ENCODE measurements at places on chromosomes 6 and 20.

DNA sequence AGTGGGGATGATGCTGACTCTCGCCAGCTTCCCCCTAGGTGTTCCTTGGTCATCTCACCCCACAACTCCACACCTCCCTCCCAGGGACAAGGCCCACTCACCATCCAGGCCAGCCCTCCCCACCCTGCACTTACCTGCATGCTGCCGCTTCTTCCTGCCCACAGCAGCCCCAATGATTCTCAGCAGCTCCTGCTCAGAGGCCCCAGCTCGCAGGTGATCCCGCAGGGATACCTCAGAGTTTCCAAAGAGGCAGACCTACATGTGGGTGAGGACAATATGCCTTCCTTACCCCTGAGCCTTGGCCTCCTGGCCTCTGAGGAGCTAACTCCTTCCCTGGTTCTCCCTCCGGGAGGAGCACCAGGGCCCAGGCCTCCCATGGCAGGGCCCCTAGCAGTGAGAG is 24.6 kb downstream of the MOCS1 start:
- DNase-seq: no peak

DNA sequence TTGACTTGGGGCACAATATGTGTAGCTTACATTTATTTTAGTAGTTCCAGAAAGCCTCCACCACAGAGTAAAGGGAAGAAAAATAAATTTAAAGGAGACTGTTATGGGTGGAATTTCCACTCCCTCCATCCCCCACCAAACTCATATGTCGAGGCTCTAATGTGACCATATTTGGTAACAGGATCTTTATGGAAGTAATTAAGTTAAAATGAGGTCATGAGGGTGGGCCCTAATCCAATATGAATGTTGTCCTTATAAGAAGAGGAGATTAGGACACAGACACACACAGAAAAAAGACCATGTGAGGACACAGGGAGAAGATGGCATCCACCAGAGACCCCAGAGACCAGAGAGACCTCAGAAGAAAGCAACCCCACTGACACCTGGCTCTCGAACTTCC is 189.7 kb downstream of the EDN1 start:
- DNase-seq: no peak

- peak; percentile 77 for DNase-seq
These were observed 56.5 kb upstream of the SIRPA start for GRCh38 chr20:1838556-1839279.

- no peak for DNase-seq
These were observed 234.1 kb upstream of the ZFP64 start for GRCh38 chr20:52425701-52426100.

GRCh38 chr6:168407842-168408241 is 33.1 kb upstream of the SMOC2 start:
- no peak for DNase-seq

DNA sequence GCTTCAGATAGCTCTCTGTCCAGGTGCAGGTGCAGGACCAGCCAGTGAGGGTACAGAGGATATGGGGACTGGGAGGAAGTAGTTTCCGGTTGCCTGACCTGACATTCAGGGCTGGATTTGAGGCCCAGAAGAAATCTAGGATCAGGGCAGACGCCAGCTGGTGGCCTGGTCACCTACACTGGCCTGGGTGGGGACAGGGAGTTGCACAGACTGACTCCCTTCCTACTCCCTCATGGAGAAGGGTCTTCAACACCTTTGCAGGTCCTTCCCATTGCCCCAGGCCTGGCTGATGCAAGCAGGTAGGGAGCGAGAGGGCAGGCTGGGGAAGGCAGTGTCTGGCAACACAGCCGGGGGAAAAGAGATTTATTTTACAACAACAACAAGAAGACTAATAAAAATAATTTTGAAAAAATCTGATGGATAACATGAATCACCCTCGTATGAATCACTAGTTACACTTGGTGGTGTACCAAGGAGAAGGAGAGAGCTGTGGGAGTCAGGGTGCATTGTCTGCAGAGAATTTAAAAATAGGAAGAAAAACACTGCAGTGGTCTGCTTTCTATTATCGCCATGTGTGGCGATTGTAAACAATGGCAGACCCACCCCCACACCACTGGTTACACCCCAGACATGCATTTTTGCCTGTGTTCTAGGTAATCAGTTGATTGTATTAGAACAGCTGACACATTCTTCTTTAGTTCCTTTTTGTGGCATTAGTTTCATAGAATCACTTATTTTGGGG is 62.3 kb upstream of the SNX9 start:
- no peak for DNase-seq

GRCh38 chr6:74439123-74439811 is 743.3 kb downstream of the CD109 start:
- no peak for DNase-seq

DNA sequence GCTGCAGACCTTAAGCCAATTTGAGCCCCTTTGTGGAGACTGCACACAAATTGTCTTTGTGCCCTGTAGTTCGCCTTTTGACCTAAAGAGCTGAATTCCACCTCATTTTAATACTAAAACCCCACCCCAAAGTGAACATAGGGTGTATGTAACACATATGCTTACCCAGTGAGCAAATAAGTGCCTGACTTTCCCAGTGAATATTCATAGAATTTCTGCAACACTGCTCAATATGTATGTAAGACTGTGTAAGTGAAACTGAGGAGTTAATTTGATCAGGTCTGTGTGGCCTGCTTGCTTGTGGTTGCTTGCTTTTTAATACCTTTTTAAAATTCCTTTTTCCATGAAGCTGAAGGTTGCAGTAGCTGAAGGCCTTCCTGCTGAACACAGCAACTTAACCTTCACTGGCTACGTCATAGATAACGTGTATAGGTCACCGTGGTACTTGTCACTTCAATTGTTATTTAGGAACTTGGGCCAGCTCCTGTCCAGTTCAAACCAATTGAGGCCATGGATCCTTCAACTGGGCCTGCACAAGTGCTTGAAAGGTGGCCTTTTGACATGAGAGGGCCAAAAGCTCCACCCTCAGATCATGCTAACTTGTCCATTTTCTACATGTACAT is 131.7 kb upstream of the BTBD3 start:
- DNase-seq: no peak

DNA sequence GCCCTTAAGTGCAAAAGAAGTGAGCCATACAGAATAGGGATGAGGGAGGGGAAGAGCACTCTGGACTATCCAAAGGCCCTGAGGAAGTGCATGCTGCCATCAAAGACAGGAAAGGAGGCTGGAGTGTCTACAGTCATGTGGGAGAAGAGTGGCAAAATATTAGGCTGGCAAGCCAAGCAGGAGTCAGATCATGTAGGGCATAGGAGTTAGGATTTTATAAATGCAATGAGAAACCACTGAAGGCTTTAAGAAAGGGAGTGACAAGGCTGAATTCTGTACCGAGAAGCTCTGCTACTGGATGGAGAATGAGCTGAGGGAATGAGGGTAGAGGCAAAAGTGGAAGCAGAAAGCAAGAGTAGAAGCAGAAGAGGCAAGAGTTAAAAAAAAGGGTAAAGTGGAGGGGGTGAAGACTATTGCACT is 2.3 kb downstream of the ZSCAN31 start:
- no peak for DNase-seq

DNA sequence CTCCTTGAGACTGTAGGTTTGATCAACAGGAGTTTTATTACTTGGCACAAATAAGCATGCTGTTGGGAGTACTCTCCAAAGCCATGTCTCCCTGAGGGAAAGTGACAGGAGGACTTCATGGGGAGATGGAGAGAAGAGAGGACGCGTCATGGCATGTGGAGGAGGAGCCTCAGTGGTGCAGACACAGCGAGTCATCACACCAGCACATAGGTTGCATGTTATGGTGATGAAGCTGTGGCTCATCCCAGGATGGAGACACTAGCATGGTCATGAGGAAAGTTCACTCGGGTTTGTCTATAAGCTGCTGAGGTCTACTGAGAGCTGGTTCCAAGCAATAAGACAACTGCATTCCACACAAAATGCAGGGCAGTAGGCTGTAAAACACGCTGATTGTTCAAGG is 13.2 kb upstream of the SSTR4 start:
- no peak for DNase-seq

DNA sequence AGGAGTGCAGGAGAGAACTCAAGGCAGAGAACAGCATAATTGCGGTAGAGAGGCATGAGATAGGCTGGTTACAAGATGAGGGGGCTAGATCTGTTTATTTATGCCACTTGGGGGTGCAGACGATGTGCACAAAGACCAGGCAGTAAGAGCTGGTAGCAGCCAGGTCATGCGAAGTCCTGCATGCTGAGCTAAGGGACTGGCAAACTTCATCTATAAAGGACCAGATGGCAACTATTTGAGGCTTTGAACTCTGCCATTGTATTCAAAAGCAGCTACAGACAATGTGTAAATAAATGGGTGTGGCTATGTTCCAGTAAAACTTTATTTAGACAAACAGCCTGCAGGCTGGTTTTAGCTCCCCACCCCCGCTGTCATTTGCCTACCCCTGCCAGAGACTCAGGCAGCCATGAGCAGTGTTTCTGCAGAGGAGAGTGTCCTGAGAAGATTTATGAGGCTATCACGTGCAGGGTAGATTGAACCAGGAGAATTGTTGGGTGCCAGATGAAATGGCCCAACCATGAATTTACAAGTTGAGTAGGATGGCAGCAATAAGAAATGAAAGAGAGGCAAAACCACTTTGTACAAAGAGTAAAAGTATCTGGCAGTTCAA is 253.4 kb upstream of the MOCS1 start:
- DNase-seq: no peak

DNA sequence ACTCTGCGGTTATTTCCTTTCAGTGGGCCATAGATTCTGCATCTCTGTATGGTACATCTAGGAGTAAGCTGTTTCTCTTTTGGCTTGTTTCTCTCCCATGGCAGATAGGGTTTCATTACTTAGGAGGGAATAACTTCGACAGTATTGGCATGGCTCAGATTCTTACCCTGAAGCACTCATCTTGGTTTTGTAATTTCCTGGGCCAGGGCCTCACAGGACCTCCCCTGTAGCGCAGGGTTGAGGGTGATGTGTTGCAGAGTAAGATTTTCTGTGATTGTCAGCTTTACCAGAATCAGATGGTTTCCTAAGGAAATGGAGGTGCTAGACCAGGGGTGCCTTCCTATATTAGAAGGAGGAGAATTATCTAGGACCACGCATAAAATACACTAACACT is 78.3 kb downstream of the STXBP5 start:
- DNase-seq: no peak

DNA sequence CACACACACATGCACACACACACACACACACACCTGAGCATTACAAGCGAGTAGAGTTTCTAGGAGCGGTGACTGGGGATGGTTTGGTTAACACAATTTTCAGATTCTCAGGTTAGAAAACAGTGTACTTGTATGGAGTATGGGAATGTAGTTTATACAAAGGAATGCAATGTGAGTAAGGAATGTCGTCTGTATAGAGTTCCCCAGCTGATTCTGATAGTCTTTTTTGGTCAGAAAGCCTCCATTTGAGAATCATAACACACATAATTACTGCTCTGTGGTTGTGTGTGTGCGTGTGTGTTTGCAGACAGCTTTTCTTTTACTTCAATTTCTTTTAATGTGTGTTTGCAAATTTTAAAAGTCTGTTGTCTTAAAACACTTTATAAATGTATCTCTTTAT is 93.2 kb downstream of the MYO6 start:
- no peak for DNase-seq

DNA sequence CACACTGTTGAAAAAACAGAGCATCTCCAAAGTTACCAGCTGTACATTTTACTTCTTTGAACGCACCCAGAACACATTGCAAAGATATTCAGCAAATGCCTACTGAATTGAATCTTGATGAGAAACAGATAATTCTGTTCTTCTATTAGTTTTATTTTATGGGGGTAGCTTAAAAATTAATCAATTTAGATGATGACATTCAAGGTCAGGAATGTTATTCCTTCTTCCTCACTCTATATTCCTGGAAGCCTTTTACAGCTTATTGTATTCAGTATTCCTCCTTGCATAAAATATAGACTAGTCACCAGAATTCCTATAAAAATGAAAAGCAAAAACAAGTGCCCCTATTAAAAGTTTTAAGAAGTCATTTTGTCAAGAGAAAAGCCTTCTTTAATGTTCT is 21.4 kb upstream of the GMDS start:
- DNase-seq: no peak

- no peak for DNase-seq
These were observed 58.1 kb downstream of the RAB44 start for GRCh38 chr6:36755435-36756348.

GRCh38 chr6:147088861-147089260 is 115.4 kb upstream of the STXBP5 start:
- DNase-seq: no peak

GRCh38 chr20:45347297-45347935 is 808 bp downstream of the SDC4 start:
- no peak for DNase-seq

- no peak for DNase-seq
These were observed 307.6 kb downstream of the QKI start for GRCh38 chr6:163721922-163722692.

DNA sequence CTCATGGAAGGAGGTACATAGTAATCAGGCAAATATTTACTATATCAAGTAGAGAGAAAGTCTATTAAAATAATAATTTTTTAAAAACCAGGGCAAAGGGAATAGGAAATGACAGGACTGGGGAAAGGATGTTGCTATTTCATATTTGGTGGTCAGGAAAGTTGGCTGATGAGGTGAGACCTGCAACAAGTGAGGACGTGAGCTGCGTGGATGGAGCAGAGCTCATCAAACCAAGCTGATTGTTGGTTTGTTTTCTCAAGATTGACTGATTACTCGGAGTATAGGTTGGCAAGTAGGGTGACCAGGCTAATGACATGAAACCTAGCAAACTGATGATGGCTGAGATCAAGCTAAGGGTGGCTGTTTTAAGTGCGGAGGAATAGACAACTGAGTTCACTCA is 6.0 kb downstream of the GJA1 start:
- no peak for DNase-seq

GRCh38 chr6:30570263-30570662 is 979 bp upstream of the ABCF1 start:
- DNase-seq: no peak

DNA sequence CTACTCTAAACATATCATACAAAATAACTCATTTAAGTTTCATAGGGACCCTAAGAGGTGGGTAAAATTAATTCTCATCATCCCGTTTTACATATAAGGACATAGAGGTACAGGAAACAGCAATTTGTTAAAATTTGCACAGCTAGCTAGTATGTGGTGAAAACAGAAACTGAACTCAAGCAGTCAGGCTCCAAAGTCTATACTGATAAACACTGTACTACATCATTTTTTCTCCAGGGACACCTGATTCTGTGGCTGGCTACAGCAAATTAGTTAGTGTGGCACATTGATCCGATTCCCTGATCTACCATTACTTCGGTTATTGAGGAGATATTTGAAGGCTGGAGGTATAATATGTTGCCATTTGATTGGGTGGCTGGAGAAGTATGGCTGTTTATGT is 36.2 kb upstream of the E2F3 start:
- no peak for DNase-seq

GRCh38 chr6:9370480-9370879 is 935.1 kb upstream of the SLC35B3 start:
- DNase-seq: no peak

GRCh38 chr6:158029668-158030230 is 48.1 kb downstream of the SYNJ2 start:
- DNase-seq: peak; percentile 4

- DNase-seq: no peak
These were observed 57.9 kb upstream of the FAM8A1 start for GRCh38 chr6:17542243-17542642.

- no peak for DNase-seq
These were observed 515.1 kb downstream of the FRK start for GRCh38 chr6:115545672-115545986.
